ENCODE measurements at places on chromosomes 13 and 19. TPM values are rescaled to one million over a fixed set of nuclear protein-coding genes. Genes with fewer than 3 reads are reported as not detected.

Gene KRTDAP
- total RNA-seq = 338 TPM

Gene CCDC70
- not detected for total RNA-seq

Gene RNF17
- total RNA-seq = not detected

Gene LGALS14
- total RNA-seq = not detected

Gene TMEM38A
- total RNA-seq = 1.6 TPM

Gene ZNF528
- 10.8 TPM for total RNA-seq

Gene SYCN
- not detected for total RNA-seq

Gene ZSWIM9
- 2.4 TPM for total RNA-seq

Gene APC2
- 0.48 TPM for total RNA-seq

DNA sequence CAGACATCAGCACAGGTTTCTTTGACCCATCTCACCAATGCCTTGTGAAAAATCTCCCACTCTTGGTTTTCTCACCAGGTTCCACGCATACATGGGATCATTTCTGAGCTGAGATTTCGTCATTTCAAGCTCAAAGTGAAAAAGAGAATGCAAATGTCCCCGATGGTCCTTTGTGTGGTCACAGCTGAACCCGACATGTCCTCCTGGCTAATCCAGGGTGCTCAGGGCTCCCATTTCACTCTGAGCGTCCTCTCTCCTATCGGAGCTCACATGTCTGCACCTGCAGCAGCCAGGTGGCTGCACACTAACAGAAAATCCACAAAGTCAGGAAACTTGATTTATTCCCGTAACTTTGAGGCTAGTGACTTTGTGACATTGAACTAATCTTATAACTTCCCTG lies 9.3 kb upstream of the CEACAM3 start:
- ATAC-seq = no peak

GRCh38 chr13:53398051-53398450 lies 369.4 kb downstream of the OLFM4 start:
- no peak for ATAC-seq

- no peak for ATAC-seq
Observed at GRCh38 chr13:73945382-73945781, 188.8 kb downstream of the KLF12 start.

DNA sequence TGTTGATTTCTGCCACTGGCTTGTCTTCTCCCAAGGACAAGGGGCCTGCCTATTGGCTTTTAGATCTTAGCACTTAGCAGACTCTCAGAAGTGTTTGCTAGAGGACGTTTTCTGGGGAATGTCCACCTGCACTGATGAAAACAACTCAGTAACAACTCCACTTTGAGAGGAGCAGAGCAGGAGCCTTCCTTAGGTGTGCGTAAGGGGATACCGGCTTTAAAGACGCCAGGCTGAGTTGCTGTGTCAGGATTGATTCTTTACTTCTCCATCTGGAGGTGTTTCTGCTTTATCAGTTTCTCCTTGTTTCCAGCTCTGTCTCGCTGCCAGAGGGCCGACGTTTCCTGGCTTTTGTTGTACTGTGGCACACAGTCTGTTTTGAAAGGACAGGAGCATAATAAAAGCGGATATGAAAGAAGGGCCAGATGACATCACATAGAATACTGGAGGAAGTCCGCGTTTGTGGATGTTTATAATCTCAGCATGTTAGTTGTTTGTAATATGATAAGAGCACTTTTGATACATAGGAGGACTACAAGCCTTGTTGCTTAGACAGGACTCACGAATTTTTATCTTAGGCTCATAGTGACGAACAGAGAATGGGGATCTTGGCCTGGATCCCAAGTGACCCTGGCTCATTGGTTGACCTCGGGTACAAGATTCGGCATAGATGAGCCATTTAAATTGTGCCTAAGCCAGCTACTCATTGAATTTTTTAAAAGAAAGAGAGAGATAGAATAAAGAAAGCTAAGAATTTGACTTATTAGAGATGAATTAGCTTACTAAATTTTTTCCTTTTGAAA lies 34.6 kb downstream of the COL4A2 start:
- no peak for ATAC-seq

DNA sequence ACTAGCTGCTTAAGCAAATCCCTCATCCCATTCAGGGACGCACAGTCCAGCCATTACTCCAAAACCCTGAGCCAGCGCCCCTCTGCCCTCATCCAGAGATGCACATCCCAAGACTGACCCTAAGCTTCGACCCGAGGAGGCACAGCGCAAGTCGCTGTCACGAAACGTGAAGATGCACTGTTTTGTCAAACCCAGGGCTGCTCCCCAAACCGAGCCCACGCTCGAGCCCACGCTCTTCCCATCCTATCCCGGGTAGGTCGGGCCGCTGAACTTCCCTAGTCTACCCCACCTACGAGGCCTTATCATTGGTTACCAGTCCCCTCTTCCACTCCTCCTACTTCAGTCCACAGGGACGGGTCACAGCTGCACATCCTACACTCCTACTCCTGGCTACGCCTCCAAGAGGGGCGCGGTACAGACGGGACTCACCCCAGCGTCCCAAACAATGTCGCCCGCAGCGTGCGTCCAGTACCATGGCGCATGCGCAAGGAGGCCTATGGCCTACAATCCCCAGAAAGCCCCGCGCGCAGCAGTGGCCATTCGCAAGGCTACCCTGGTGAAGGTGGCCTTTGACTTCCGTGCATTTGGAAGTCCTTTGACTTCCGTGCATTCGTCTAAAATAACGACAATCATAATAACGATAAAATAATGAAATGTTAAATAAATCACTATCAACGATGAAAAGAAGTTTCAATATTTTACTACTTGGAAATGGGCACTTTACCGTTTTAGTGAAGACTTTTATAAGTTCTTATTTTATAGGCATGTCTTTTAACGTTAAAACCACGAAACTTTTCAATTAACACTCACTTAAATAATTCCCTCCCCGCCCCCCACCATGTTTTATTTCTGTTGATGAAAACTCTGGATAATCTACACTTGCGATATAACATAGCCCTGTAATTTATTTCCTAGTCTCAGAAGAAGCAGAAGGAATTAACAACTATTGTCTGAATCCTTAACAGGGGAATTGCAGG lies at the start of gene ZNF285:
TSS of gene ZNF285 (minus strand) at position 470 of the 977 bp plus-strand sequence. CDS start 4,395 bp downstream, outside the sequence.
- peak; percentile 99 for ATAC-seq

DNA sequence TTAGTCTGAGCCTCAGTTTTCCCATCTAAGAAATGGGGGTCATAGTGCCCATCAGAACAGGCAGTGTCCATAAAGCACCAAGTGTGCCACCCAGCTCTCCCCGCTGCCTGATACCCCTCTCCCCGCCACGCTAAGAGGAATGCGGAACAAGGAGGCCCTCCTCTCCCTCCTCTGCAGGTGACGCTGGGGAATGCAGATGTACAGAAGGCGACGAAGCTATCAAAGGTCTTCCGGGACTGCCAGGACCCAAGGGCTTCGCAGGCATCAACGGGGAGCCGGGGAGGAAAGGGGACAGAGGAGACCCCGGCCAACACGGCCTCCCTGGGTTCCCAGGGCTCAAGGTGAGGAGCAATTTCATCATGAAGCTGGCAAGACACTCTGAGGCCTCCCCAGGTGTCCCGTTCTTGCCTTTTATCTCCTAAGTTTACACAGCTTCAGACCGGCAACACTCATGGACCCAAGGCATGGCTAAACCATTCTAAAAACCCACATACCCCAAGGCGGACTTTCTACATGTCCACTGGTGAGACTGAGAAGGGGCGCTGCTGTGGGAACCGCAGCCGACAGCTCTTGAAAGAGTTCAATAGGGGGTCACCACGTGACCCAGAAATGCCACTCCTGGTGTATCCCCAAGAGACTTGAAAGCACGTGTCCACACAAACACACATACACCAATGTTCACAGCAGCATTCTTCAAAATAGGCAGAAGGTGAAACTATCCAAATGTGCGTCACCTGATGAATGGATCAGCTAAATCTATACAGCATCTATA lies 102.7 kb downstream of the RAB20 start:
- no peak for ATAC-seq

- ATAC-seq = no peak
Observed at GRCh38 chr19:41295499-41295898, 14.5 kb upstream of the CCDC97 start.

- ATAC-seq = no peak
Observed at GRCh38 chr19:13153569-13154240, 3.5 kb downstream of the IER2 start.

DNA sequence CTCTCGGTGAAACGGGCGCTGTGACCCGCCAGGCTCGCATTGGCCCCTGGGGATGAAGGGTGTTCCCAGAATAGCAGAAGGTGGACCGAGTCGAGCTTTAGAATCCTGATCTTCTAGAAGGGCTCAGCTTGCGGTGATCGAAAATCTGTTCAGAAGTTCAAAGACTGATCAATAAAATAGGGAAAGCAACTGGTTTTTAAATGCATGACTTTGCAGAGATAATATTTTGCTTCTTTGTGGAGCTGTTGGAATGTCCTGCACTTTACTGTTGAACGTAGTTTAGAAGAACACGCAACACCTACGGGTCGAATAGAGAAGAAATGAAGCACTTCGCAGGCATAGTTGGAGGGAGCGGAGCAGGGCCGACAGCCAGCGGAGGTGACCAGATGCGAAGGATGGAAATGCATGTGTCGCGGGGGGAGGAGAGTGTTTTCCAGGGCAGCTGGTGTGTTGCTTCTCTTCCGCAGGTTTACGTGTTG lies 766 bp downstream of the CEBPG start:
- no peak for ATAC-seq

GRCh38 chr13:47798906-47799305 lies 202.2 kb downstream of the SUCLA2 start:
- ATAC-seq = no peak

DNA sequence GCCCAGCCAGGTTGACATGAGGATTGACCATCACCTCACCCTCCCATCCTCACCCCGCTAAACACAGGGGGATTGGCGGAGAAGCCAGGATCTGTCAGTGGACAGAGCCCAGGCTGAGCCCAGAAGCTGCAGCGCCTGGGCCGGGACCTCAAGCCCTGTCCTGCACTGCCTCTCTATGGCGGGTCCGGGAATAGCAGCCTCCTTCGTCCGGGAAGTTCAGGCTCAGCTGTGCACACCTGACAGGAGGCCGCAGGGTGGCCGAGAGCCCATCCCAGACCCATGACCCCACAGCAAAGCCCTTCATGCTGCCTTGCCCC lies 67.8 kb downstream of the SPACA7 start:
- peak; percentile 90 for ATAC-seq
